ENCODE measurements at places on chromosomes 5 and 9. TPM values are rescaled to one million over a fixed set of nuclear protein-coding genes. Genes with fewer than 3 reads are reported as not detected.

DNA sequence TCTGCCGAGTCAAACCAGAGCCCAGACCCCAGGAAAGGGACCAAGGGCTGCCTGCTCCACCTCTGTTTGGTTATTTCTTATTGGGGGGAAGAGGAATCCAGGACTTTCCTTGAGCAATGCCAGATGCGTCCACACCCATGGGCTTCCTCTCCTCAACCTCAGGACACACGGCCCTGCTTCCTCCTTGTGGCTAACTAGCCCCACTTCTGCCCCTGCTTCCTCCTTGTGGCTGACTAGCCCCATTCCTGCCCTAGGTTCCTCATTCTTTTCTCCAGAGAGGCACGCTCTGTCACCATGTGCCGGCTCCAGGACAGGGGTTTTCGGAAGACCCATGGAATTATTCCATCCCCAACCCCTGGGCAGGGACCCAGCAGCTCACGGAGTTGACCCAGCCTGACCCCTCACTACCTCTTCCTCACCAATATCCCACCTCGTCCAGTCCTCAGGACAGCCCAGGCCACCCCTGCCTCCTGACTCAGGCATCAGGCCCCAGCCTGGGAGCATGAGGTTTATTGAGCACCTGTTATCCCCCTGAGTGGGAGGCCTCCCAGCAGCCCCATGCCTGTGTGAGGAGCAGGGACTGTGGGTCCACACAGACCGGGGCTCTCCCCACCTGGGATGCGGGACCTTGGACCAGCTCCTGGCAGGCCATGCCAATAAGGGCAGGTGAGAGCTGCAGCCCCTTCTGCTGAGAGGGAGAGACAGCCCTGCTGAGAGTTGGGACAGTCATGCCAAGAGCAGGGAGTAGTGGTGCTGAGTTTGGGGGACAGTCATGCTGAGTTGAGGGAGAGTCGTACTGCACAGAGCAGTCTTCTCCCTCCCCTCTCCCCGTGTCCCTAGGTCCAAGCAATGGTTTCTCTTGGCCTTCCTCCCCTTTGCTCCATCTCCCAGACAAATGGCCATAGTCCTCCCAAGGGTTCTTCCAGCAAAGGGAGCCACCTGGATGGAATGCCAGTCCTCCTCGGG lies 11.8 kb upstream of the FCN1 start:
- no peaks in the 10 kb centered on the region for H3K36me3 ChIP-seq
- no peaks in the 10 kb centered on the region for H3K27me3 ChIP-seq
- no peak overlapping the region for H3K4me3 ChIP-seq
- H3K4me1 ChIP-seq, result no peaks in the 10 kb centered on the region
- DNase-seq, result peak; percentile 69

TBC1D13 gene
- 27.7 TPM for total RNA-seq

DNA sequence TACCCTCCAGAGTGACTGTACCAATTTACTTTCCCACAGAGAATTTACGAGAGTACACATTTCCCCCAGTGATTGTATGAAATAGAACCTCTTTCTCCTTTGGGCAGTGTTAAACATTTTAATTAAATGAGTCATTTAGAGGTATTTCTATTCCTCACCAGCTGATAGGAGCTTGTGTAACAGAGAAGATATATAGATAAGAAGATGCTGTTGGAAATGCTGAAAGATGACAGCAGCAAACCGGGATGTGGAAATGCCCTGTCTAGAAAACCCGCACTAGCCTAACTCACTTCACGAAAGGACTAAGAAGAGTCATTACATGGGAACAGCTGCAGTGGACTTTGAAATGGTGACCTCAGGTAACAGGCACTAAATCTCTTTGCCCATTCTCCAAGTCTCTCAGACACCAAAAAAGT lies 68.3 kb downstream of the LPAR1 start:
- H3K36me3 ChIP-seq, result peaks cover 2% of the 10 kb centered on the region
- H3K27ac ChIP-seq, result no peak overlapping the region
- H3K27me3 ChIP-seq, result no peaks in the 10 kb centered on the region

- H3K27me3 ChIP-seq, result no peaks in the 10 kb centered on the region
- no peak overlapping the region for H3K4me3 ChIP-seq
- H3K27ac ChIP-seq, result no peak overlapping the region
- peak; percentile 74 for DNase-seq
Measured at GRCh38 chr9:134619983-134620661, 21.5 kb upstream of the COL5A1 start.

GRCh38 chr5:131794586-131794985 lies 2.2 kb downstream of the FNIP1 start:
- H3K4me3 ChIP-seq, result no peak overlapping the region
- no peaks in the 10 kb centered on the region for H3K36me3 ChIP-seq
- peak overlapping the region; percentile 11 for H3K27ac ChIP-seq
- DNase-seq, result no peak
- H3K27me3 ChIP-seq, result no peaks in the 10 kb centered on the region
- H3K4me1 ChIP-seq, result peaks cover 4% of the 10 kb centered on the region

- H3K36me3 ChIP-seq, result no peaks in the 10 kb centered on the region
- H3K4me1 ChIP-seq, result peaks cover 3% of the 10 kb centered on the region
- H3K27ac ChIP-seq, result no peak overlapping the region
- no peak overlapping the region for H3K4me3 ChIP-seq
- no peak for DNase-seq
Measured at GRCh38 chr9:19460243-19460642, 51.4 kb downstream of the ACER2 start.

DNA sequence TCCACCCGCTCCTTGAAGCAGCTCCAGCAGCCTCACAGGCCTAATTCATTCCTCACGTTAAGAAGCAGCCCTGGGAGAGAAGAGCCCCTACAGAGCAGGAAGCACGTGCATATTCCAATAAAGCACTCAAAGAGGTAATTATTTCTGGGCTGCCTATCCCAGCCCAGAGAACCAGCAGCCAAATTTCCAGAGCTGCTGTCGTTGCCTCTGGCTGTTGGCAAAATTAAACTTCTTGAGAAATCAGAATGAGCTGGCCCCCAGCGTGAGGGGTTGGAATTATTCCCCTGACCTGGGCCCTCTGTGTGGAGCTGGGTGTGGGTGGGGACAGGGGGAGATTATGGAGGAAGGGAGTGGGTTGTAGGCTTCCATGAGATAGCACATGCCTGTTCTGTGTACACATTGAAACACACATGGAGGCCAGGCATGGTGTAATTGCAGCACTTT lies 86.8 kb upstream of the HSPA9 start:
- H3K36me3 ChIP-seq, result no peaks in the 10 kb centered on the region
- H3K27me3 ChIP-seq, result no peaks in the 10 kb centered on the region
- no peak overlapping the region for H3K27ac ChIP-seq
- H3K4me1 ChIP-seq, result no peaks in the 10 kb centered on the region
- no peak for DNase-seq
- H3K4me3 ChIP-seq, result no peak overlapping the region

DNA sequence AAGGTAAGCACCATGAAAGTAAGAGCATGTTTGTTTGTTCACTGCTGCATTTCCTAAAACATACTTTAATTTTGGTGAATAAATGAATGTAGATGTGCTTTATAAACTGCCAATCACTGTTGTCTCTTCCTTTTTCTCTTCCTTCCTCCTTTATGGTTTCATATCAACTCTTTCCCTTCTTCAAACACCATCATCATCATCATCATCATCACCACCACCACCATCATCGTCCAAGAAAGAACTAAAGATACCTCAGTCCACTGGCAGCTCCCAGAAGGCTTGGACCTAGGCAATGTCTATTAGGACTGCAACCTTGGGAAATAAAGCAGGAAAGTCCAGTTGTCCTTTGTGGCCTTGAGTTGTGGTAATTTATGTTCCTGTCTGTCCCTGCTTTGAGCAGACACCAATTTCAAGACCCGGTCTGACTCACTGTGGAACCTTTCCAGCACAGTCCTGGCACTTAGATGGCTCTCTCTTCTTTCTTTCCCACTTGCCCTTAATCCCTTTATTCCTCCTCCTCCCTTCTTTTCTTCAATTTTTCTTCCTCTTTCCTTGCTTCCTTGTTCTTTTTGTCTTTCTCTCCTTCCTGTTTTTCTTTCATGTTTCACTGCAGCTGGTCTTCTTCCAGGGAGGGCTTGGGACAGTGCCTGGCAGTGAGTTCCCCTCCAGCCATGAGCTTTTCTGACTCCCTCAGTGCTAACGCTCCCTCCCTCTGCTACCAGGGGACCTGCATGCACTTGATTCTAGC lies 99.3 kb downstream of the ANGPTL2 start:
- H3K27ac ChIP-seq, result no peak overlapping the region
- H3K4me3 ChIP-seq, result no peak overlapping the region
- H3K36me3 ChIP-seq, result no peaks in the 10 kb centered on the region
- H3K4me1 ChIP-seq, result no peaks in the 10 kb centered on the region

DNA sequence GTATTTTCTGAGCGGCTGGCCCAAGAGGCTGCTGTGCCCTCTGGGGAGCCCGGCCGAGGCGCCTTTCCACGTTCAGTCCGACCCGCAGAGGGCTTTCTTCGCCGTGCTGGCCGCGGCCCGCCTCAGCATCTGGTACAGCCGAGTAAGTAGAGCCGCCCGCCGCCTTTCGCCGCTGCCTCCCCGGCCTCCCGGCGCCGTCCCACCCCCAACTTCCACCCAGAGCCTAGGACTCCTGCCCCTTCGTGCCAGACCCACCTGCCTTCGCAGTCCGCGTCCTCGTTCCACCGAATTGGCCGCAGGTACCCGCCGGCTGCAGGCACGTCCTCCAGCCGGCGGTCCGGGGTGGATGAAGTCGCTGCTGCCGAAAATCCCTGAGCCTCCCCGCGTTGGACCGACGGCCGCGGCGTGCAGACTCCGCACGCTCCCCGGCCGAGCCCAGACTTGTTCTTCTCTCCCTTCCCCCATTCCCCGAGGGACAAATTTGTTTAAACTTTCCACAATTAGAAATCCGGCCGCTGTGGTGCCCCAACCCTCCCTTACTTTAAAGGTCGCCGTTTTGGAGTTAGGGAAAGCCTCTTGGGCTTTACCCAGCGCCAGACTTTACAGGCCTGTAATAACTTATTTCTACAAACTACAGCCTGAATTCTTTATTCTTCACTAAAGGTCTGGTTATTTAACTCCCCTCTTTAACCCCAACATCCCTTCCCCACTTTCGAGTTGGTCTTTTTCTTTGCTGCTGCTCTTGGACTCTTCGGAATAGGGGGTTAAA lies 589 bp downstream of the RIC1 start:
- no peaks in the 10 kb centered on the region for H3K27me3 ChIP-seq
- peak overlapping the region; percentile 90 for H3K4me3 ChIP-seq
- H3K27ac ChIP-seq, result peak overlapping the region; percentile 89
- H3K36me3 ChIP-seq, result no peaks in the 10 kb centered on the region
- H3K4me1 ChIP-seq, result no peaks in the 10 kb centered on the region

NR6A1 gene
- 0.42 TPM for total RNA-seq

GRCh38 chr9:134271338-134272301 lies 54.6 kb upstream of the RXRA start:
- no peak overlapping the region for H3K27ac ChIP-seq
- no peaks in the 10 kb centered on the region for H3K4me1 ChIP-seq
- DNase-seq, result no peak
- no peaks in the 10 kb centered on the region for H3K27me3 ChIP-seq
- no peaks in the 10 kb centered on the region for H3K36me3 ChIP-seq

TAS2R1 gene
- not detected for total RNA-seq

PCDHGA3 gene
- 4.1 TPM for total RNA-seq

GRCh38 chr5:56166671-56167385 lies 66.3 kb downstream of the ANKRD55 start:
- no peaks in the 10 kb centered on the region for H3K27me3 ChIP-seq
- H3K4me3 ChIP-seq, result no peak overlapping the region
- no peak overlapping the region for H3K27ac ChIP-seq
- no peaks in the 10 kb centered on the region for H3K36me3 ChIP-seq
- no peak for DNase-seq

PHF19 gene
- total RNA-seq, result 62.3 TPM

GRCh38 chr9:69380301-69380700 lies 55.3 kb downstream of the ENTREP1 start:
- no peak overlapping the region for H3K27ac ChIP-seq
- H3K4me1 ChIP-seq, result peaks cover 3% of the 10 kb centered on the region
- no peaks in the 10 kb centered on the region for H3K27me3 ChIP-seq
- H3K36me3 ChIP-seq, result no peaks in the 10 kb centered on the region
- DNase-seq, result no peak

DNA sequence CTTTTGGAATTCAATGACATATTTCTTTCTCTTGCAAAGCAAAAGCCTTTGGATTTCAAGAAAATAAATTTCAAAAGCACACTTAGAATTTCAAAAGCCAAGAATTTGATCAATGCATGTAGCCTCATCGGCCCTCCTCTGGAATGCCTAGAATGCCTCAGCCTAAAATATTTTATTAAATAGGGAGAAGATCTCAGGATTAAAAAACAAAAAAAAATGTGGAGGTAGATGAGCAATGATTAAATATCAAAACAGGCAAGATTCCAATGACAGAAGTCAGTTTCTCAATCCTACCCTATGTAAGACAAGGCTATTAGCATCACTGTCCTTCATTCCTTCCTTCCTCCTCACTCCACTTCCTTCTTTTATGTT lies 169.0 kb downstream of the CDH6 start:
- H3K27me3 ChIP-seq, result no peaks in the 10 kb centered on the region
- DNase-seq, result no peak
- no peaks in the 10 kb centered on the region for H3K4me1 ChIP-seq
- no peaks in the 10 kb centered on the region for H3K36me3 ChIP-seq

GRCh38 chr5:42875785-42876374 lies 64.2 kb upstream of the SELENOP start:
- H3K27ac ChIP-seq, result no peak overlapping the region
- H3K27me3 ChIP-seq, result no peaks in the 10 kb centered on the region
- H3K4me1 ChIP-seq, result no peaks in the 10 kb centered on the region
- DNase-seq, result no peak
- H3K4me3 ChIP-seq, result no peak overlapping the region

F2RL1 gene
- 1.9 TPM for total RNA-seq

DNA sequence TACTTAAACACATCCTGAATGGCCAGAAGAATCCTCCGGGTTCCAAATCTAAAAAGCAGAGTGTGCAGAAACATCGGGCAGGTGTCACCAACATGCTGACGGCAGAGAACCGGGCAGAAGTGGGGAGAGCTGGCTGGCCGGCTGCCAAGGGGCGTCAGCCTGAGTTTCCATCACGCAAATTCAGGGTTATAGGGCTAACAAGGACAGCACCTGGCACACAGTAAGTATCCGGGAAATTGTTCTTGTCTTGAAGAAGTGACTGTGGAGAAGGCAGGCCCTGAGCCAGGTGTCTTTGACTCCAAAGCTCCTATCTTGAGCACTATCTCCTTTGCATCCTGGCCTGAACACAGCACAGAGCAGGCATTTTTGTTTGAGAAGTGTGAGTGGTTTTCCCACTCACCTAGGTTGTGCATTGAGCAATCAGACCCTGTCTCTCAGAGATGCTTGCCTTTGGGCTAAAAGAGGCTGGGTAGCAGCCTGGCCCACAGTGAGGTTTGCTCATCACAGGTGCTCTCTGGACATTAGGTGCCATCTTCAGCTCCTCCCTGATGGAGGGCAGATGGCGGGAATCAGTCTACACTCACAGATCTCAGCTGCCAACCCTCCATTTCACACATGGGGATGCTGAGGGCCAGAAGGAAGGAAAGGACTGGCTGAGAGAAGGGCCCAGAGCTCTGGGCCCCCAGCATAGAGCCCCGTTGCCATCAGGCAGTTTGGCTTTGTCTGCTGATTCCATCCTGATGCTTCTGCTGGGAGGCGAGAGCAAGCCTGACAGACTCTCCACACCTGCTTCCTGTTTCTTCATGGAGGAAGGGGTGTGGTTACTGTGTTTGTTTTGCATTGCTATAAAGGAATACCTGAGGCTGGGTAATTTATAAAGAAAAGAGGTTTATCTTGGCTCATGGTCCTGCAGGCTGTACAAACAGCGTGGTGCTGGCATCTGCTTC lies 52.8 kb downstream of the WHRN start:
- no peak overlapping the region for H3K4me3 ChIP-seq
- H3K36me3 ChIP-seq, result no peaks in the 10 kb centered on the region
- no peak for DNase-seq
